ENCODE measurements at places on chromosomes 6 and 20.
A peak's percentile ranks its signal among the peaks of the same experiment; 100 is the strongest.

GRCh38 chr6:62285612-62286469 lies at the start of gene KHDRBS2:
Gene KHDRBS2 (minus strand): TSS chr6:62286225.
- no peak for DNase-seq

DNA sequence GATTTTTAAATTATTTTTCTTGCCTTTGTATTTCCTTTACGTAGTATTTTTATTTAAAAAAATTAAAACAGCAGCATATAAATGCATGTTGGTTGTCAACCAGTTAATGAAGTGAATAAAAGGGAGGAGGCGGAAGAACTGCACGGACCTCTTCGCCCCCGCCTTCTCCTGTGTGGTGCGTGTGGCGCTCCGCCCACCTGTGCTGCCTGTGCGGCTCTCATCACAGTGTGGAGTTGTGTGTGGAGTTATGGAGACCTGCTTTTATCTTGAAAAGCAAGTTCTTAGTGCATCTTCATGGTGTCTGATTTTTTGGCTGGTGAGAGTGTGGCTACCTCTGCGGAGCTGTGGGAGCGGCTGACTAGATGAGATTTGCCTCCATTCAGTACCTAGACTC lies 58.4 kb downstream of the PTPN1 start:
- no peak for DNase-seq

GRCh38 chr6:11258260-11259237 lies 26.1 kb upstream of the NEDD9 start:
- peak; percentile 80 for DNase-seq

GRCh38 chr6:47759364-47759763 lies 22.5 kb upstream of the OPN5 start:
- DNase-seq, result no peak

DNA sequence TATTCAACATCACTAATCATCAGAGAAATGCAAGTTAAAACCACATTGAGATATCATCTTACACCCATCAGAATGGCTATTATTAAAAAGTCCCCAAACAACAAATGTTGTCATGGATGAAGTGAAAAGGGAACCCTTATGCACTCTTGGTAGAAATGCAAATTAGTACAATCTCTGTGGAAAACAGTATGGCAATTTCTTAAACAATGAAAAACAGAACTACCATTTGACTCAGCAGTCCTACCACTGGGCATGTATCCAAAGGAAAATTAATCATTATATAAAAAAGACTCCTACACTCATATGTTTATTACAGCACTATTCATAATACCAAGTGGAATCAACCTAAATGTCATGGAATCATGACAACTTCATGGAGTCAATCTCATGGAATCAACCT lies 611.3 kb upstream of the GJE1 start:
- no peak for DNase-seq

- peak; percentile 82 for DNase-seq
Measured at GRCh38 chr6:170553534-170554012, 466 bp upstream of the PSMB1 start.

DNA sequence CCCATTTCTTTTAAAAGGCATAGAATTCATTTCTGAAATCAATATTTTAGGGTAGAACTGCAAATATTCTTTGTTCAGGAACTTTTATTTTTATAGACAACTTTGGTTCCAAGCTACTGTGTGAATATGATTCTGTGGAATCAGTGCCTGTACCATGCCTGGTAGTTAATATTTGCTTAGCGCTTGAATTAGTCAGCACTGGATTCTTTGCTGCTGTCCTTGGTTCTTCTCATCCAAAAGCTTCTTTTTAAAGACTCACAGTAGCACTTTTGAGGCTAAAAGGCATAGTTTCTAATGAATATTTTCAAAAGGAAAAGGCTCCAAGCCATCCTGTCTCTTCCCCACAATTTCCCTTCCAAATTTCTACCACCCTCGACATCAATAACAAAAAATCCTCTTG lies 109.5 kb downstream of the SLC35F1 start:
- no peak for DNase-seq

- DNase-seq, result no peak
Measured at GRCh38 chr6:130945401-130945919, 117.6 kb downstream of the EPB41L2 start.

DNA sequence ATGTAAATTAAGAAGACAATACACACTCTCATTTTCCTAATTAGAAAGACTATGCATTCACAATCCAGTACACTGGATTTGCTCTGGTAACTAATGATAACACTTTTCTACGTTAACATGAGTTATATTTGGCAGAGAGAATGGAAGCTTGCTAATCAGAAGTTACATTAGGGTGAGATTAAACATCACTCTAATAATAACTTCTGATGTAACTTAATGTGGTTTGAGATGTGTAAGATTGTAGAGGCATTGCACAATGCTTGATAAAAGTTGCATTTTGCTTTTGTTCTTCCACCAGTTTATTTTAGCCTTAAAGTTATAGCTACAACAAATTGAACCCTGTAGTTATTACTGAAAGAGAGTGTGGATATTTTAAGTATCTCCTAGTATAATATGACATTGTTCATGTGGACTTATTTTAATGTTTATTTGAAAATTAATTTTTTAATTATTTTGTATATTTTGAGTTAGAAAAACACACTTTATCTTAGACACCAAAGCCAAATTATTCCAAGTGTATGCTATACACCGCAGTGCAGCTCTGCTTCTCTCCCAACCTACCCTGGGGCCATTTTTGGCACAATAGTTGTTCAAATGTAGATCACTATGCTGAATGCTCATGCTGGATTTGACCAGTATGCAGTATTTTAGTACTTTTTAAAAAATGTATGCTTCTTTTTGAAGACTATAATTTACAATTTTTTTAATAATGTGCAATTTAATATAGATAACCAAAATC lies 143.2 kb downstream of the SLC16A10 start:
- DNase-seq, result no peak

- DNase-seq, result no peak
Measured at GRCh38 chr6:50520326-50521266, 192.7 kb upstream of the TFAP2D start.

- no peak for DNase-seq
Measured at GRCh38 chr6:41939176-41939847, 2.3 kb downstream of the CCND3 start.

DNA sequence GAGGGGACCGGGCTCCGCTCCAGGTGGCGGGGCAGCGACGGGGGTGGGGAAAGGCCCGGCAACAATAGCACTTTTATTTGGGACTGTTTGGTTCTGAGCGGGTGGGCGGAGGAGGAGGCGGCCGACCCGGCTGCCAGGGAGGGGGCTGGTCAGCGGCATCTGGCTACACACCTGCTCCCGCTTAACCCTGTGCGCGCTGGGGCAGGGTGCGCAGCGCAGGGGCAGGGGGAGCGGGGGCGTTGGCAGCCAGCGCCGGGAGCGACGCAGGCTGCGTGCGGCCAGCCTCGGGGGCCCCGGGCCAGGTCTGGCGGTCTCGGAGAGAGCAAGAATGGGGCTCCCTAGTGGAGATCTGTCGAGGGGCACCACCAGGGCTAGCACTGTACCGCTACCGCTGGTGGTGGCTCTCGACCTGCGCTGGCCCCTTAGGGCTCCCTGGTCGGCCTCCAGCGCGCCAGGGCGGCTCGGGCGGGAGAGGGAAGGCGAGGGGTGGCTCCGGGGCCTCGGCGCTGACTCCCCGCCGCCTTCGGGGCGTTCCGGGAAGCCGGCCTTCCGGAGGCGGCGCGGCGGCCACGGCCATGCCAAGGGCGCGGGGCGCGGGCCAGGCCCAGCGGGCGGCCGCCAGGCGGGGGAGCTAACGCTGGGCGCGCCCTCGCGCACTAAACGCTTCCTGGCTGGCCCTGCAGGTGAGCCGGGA lies 92.4 kb downstream of the NCR2 start:
- no peak for DNase-seq

- DNase-seq, result no peak
Measured at GRCh38 chr20:34574426-34574825, 15.9 kb downstream of the MAP1LC3A start.

- no peak for DNase-seq
Measured at GRCh38 chr6:1080453-1081337, 231.2 kb upstream of the FOXQ1 start.

DNA sequence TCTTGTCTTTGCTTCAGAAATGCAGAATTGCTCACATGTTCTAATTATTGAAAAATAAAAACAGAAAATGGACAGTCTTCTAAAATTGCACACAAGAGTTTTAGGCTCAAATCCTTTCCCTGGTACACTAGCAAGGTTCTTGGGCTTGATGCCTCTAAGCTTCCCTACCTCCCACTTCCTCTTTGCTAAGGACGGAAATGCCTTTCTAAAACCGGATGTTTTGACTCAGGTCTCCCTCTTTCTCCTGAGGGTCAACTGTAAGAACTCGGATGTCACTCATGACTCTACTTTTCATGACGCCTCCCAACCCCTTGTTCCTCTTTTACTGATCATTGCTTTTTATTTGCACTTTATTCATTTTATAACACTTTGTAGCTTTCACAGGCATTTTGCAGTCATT lies 613.5 kb downstream of the C6orf118 start:
- no peak for DNase-seq

- DNase-seq, result no peak
Measured at GRCh38 chr6:17057322-17057721, 44.5 kb upstream of the STMND1 start.

- DNase-seq, result no peak
Measured at GRCh38 chr6:26432627-26433201, 7.6 kb upstream of the BTN3A3 start.

GRCh38 chr6:129645106-129645829 lies 64.7 kb downstream of the ARHGAP18 start:
- no peak for DNase-seq

GRCh38 chr20:47043086-47043485 lies 148.4 kb downstream of the EYA2 start:
- no peak for DNase-seq

DNA sequence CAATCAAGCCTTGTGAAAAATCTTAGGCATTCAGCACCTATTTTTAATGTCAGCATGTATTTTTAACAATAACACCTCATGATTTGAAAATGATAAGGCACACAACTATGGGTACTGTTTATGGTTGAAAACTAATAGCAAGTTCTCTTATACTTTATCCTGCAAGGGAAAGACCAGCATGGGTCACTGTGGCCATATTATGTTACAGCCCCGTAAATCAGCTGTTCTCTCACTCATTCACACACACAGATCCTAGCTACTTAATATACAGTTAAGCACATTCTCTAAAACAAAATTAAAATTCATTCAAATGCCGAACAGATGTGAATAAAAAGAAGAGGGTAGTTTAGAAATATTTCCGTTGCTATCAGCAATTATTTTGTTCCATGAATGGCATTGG lies 224.4 kb downstream of the OGFRL1 start:
- DNase-seq, result no peak

GRCh38 chr6:3791526-3792203 lies 40.2 kb upstream of the PXDC1 start:
- no peak for DNase-seq

DNA sequence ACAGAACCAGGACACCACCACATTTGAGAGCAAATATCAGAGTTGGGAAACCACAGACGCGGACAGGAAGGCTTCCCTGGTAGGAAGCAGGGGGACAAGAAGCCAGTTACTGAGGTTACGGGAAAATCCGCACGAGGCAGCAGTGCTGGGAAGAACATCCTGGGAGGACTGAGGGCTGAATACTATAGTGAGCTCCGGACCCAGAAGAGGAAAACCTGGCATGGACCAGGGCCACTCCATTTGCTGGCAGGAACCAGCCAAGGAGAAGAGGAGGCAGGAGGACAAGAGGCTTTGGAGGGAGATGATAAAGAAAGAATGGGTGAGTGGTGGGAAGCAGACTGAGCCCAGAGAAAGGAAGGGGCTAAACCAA lies 6.1 kb upstream of the DSN1 start:
- no peak for DNase-seq

DNA sequence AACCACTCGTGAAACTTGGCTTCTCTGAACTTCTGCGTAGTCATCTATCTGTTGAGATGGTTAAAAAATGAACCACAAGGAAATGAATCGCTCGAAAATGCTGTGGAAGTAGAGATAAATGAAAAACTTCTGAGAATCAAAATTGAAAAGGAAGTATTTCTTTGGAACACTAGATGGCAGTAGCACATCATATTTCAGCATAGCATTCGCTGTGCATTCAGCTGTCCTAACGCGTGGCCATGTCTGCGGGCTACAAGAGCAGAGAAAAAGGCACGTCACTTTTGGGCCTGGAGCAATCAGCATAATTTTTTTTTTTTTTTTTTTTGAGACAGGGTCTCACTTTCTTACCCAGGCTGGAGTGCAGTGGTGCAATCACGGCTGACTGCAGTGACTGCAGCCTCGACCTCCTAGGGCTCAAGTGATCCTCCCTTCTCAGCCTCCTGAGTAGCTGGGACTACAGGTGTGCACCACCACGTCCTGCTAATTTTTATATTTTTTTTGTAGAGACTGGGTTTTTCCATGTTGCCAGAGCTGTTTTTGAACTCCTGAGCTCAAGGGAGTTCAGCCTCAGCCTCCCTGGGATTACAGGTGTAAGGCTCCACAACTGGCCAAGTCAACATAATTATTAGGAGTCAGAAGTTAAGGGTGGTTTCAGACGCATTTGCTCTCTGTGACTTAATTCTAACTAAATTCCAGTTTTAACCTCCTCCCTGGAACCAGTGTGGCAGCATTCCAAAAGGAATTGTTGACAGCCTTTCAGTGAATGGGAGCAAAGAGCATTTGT lies 8.8 kb upstream of the PERP start:
- DNase-seq, result peak; percentile 80

DNA sequence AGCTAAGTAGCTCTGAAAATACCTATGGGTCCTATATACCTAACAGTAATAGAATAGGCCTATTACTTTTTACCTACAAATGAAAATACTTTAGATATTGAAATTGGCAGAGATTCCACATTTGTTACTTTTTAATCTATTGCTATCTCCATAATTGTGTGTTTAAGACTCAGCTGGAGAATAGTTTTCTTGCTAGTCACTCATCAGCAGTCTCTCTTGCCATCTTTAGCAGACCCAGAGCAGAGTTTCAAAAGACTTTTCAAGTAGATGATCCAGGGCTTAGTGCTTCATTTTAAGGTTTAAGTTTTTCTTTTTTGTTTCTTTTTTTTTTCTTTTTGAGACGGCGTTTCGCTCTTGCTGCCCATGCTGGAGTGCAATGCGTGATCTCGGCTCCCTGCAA lies 12.9 kb downstream of the ANKS1A start:
- DNase-seq, result no peak

- no peak for DNase-seq
Measured at GRCh38 chr20:63268256-63268655, 4.4 kb upstream of the ARFGAP1 start.

DNA sequence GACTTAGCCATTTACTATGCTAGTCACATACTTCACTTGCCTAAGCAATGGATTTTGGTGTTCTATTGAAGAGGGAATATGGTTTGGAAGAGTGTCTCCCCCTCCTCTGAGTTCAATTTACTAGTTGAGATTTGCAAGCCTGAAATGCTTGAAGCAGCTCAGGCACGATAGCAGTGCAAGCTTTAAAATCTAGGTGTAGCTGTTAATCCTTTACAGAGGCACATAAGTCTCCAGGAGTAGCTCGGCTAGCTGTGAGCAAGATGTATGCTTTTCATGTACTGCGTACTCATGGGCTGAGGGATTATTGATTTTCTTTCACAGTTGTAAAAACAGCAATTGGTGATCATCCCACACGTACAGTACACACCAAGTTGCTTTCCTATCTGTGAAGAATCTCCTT lies 726 bp downstream of the FLRT3 start:
- no peak for DNase-seq

Data from CD8-positive, alpha-beta T cell (primary cell).